ENCODE measurements at places on chromosomes 2 and 18. TPM values are rescaled to one million over a fixed set of nuclear protein-coding genes. Genes with fewer than 3 reads are reported as not detected.

The UGT1A9 gene
- total RNA-seq = not detected

The ALPI gene
- total RNA-seq = not detected

- no peak for DNase-seq
Measured at GRCh38 chr2:122516775-122517174, 761.3 kb downstream of the TSN start.

DNA sequence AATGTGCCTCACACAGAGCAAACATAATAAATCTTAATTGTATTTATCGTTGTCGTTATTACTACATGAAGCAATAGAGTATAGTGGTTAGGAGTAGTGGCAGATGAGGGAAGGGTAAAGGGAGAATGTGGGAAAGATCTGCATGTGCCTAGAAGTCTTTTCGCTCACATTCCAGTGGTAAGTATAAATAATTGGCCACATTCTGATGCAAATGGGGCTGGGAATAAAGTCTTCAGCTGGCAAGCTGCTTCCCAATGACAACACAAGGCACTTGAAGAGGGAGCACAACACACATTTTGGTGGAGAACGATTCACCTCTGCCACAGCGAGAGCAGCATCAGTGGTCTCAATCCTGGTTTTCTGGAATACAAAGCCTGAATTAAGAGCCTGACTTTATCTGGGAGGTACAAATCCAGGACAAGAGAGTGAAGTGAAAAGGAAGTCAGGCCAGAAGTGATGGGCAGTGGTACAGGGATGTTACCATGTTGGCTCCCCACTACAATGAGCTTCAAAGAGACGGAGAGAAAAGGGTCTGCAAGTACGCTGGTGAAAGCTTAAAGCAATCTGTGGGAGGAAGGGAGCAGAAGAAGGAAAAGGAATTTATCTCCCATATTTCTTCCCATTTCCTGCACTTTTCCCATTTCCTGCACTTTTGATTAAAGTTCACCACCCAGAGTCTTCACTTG is 112.3 kb downstream of the ARHGAP15 start:
- no peak for DNase-seq

DNA sequence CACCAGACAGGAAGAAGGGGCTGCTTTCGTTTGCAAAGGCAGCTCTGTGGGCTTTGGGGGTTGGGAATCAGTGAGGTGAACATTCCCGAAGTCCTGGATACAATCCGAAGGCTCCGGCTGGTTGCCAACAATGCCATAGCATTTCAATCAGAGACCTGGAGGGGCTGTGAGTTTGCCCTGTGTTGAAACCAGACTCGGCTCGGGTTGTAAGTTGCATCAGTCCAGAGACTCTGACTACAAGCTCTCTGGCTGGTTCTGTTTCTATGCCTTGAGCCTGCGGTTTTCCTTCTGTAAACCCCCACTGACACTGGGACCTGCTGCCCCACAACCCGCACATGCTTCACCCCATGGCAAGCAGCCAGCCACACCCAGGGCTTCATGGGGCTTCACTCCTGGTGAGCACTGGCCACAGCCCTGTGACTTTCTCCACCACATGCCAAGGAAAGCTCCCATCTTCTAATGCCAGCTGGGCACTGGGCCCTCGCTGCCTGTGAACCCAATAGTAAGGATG is 85.7 kb upstream of the ODC1 start:
- no peak for DNase-seq
